ENCODE measurements at places on chromosomes 6 and 20.

GRCh38 chr6:52317841-52318581 lies 33.5 kb upstream of the MCM3 start:
- DNase-seq = no peak

GRCh38 chr20:51972056-51972455 lies 169.7 kb upstream of the SALL4 start:
- DNase-seq = no peak

DNA sequence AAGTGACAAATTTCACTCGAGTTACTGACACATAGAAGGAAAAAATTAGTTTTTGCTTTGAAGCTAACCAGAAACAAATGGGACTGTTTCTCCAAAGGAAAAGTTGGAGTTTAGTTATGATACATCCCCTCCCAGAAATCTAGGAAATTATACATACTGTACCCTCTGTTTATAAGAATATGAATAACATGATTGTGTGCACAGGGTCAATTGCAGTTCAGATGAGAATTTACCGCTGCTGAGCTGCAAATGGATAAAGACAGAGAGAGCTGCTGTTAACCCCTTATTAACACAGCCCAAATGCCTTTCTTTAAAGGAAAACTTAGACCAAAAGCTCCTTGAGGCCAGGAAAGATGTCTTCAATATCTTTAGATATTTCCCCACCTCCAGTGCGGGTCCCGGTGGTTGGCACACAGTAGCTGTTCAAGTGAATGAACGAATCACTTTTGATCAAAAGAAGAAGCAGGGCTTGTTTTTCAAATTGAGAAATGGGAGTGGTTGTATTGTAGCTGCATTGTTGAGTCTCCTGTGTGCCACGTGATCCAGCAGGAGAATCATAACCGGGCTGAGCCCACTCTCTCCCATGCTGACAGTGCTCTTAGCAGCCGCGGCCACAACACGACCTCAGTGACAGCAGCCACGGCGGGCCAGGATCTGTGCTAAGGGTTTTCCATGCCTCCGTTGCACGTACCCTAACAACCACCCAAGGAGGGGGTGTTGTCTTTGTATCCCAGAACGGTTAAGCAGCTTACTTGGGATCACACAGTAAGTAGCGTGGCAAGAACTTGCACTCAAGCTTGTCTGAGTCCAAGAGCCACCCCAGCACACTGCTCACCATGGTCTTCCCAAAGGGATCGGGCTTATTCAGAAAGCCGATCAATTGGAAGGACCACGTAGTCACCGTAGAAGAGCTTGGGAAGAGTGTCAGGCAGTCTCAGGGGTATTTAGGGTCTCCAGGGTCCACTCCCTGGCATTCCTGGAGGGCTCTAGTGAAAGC lies 53.5 kb upstream of the BMP6 start:
- no peak for DNase-seq

GRCh38 chr6:10314163-10314955 lies 100.5 kb downstream of the TFAP2A start:
- no peak for DNase-seq

DNA sequence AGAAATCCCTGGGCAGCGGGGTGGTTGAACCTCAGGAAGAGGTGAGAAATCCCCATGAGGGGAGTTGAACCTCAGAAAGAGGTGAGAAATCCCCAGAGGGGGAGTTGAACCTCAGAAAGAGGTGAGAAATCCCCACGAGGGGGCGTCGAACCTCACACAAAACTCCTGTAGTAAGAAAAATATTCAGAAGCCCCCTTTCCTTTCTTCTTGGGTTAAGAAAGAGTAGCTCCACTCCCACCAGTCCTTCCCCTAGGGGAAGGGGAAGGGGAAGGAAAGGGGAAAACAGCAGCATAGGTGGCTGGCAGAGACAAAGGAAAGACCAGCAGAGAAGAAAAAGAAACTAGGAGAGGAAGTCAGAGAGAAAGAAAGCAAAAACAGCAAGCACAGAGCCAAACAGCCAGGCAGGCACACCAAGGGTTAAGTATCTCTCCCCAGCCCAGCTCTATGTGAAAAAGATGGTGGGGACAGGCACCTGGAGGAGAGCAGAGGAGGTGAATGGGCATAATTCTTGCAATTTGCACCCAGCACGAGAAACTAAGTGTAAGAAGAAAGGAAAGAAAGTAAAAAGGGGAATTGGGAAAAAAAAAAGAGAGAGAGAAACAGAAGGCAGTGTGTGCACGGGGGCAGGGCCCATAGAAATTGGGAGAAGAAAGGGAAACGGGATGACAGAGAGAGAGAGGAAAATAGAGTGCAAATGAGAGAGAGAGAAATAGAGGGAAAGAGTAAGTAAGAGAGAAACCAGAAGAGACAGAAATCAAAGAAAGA lies 88.2 kb downstream of the PLG start:
- no peak for DNase-seq

- DNase-seq = no peak
Measured at GRCh38 chr6:106188104-106188794, 102.1 kb downstream of the PRDM1 start.

- no peak for DNase-seq
Measured at GRCh38 chr6:126618639-126619343, 278.9 kb downstream of the CENPW start.

DNA sequence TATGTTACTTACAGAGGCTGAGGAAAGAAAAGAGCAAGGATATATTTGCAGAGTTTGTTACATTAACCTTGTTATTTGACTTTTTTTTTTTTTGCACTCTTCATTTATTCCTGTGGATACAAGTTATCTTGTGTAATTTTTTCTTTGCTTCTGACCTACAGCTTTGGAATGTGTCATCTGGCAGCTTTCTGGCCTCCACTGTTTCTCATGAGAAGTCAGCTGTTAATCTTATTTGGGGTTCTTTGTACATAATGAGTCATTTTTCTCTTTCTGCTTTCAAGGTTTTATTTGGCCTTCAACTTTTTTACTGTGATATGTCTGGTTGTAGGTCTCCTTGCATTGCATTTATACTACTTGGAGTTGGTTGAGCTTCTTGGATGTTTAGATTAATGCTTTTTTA lies 333.4 kb downstream of the SMOC2 start:
- DNase-seq = no peak

- no peak for DNase-seq
Measured at GRCh38 chr6:129677620-129678325, 32.2 kb downstream of the ARHGAP18 start.

DNA sequence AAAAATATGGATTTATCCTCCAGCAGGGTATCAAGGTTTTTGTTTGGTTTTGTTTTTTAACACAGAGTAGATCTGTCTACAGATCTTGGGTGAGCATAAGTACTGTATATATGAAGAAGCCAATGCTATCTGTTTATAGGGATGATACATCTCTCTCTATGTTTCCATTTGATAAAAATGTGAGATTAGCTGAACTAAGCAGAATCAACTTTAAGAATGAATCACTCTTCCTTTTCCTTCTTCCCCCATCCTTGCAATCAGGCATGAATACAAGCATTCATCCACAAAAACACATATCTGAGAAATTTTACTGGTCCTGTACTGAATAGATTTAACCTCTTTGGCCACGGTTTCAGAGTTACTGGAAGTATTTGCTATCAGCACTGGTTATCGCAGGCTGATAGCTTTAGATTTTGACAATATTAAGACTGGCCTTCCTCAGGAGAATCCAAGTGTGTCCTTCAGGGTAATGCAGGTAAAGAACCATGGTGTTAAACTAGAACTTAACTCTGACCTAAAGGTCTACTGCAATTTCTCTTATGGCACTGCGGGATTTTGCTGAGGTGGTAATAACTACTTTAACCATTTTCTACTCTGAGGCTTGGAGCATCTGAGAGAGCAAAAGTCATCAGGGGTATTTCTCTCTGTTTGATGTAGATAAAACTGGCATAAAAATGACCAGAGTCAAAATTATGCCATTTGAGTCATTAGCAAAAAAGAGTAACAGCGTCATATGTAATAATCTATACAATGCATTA lies 1.5 kb downstream of the SNAP25 start:
- DNase-seq = no peak

DNA sequence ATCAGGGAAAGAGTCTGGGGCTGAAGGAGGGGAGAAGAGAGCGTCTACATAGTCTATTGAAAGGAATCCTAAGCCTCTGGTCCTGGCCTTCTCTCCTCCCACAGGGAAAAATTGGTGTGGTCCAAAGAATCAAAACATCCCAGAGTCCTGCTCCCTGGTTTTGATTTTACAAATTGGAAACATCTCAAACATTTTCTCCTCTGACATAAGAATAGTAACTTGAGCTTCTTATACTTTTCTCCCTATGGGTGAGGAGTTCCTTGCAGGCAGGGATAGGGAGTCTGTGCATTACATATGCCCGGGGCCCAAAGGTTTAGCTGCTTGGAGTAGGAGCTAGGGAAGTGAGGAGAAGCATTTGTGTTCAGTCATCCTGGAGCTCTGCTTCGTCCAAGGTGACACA lies 120.0 kb upstream of the GGTLC1 start:
- no peak for DNase-seq

DNA sequence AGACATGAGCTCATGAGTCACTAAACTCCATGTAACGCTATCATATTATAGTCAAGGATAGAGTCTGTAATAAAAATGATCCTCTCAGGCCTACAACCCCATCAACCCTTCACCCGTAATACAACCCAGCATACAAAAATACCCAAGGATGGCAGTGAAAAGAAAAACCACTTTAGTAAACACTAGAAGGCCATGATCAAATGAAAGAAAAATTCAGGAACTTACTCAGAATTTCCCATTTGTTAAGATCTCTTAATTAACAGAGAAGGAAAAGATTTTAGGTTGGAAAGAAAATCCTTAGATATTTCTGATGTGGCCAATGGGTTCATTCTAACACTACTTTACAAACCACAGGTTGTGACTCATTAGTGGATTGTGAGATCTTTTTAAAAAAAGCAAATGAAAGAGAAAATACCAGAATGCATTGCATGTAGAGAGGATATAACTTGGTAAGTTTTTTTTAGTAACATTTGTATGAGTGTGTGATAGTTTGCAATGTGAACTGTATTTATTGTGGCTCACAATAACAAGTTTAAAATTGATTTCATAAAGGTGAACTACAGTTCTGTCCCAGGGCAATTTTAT lies 8.0 kb upstream of the UBE2J1 start:
- no peak for DNase-seq

DNA sequence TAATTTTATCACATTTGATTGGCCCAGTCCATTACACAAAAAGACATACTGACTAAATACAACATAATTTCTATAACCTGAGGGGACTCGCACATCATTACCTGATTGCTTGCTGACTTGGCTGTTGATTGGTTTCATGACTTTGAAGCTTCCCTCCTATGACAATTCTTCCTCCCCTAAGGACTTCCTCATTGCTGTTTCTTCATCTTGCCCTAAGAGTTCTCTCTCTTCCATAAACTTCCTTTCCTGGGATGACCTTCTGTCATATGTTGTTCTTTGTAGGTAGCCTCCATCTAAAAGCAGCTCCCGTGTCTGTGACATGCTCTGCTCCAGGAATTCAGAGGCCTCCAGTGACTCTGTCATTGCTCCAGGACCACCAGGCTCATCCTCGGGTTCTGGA lies 22.6 kb downstream of the RSPH3 start:
- DNase-seq = no peak
